ENCODE measurements at places on chromosomes 1 and 21.
A peak's percentile ranks its signal among the peaks of the same experiment; 100 is the strongest.

DNA sequence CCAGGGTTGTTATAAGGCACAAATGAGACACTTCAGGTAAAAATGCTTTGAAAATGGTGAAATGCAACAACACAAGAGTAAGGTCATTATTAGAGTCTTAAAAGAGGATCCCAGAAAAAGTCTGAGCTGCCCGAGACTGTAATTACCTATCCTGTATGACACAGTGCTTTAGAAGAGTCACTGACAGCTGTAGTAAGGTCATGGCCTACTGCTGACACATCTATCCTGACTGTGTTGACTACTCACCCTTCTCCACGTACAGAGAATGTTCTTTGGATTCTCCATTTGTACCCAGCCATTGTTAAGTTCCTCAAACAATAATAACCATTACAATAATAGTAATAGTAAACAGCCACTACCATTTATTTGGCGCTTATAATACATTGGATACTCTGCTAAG, 104.4 kb downstream of the CACHD1 start:
- DNase-seq, result no peak

DNA sequence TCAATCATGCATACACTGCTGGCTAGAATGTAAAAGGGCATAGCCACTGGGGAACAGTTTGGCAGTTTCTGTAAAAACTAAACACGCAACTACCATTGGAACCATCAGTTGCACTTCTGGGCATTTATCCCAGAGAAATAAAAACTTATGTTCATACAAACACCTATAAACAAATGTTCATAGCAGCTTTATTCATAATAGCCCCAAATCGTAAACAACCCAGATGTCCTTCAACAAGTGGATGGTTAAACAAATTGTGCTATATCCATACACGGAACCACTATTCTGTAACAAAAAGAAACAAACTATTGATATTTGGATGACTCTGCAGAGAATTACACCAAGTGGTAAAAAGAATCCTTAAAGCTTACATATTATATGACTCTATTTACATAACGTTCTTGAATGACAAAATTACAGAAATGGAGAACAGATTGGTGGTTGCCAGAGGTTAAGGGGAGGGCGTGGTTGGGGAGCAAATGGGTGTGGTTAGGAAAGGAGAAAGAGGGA, 22.8 kb downstream of the LACTBL1 start:
- no peak for DNase-seq

DNA sequence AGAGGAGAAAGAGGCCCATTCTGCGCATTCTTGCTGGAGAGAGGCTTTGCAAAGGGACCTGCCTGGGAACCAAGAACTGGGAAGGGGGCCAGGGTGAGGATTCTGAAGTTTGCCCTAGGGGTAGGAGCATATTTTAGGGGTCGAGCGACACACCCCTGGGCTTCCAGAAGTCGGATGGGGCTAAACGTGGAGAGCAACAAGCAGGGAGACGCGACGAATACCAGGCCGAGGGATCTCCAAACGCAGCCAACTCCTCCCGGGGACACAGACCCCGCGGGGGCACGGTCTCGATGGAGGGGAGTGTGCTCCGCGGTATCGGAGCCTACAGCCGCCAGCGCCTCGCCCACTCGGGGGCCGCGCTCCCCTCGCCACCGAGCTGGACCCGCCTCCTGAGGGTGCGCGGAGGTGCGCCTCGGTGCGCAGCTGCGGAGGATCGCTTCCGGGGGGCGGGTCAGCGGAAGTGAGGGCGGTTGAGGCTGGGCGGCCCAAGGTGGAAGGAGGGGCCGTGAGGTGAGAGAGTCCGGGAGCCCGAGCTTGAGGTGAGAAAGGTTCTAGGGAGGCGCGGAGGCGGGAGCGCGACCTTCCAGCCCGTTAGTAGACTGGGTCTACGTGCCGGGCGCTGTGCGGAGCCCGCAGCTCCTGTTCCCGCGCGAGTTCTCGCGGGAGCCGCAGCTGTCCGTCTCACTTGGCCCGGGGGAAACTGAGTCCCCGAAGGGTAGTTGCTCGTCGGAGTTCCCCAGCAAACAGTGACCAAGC, at the start of gene MTFR1L:
Gene MTFR1L, plus strand, starts transcription at position 464 of the 756 bp plus-strand sequence. CDS start 3,151 bp downstream, outside the sequence.
- DNase-seq, result peak; percentile 68

DNA sequence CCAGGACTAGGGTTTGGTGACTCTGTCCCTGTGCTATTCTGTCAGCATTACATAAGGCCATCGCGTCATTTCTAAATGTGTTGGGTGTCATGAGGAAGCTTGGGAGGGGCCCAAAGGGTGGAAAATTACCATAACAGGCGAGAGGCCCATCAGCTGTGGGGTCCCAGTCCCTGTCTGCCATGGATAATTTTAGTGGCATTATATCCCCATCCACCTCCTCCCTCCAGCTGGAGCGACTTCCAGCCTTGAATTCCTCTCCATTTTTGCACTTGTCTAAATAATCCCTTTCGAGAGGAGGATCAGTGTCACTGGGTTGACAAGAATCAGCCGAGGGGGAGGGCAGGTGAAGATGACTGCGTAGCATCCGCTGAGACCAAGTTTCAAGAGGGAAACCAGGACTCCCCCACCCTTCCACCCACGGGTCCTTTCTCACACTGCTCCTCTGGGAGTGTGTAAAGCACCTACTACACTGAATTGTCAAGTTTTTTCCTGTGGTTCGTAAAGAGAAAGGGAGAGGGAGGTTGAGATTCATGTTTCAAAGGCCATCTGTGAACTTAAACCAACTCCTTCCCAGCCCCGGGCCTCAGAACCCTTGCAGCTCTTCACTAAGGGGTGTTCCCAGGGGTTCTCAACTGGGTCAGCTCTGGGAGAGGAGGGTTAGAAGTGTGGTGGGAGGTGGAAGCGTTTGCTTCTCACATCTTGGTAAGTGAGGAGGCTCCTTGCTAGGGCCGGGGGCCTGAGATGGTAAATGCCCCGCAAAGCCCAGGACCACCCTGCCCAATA, 29.2 kb downstream of the VASH2 start:
- no peak for DNase-seq

DNA sequence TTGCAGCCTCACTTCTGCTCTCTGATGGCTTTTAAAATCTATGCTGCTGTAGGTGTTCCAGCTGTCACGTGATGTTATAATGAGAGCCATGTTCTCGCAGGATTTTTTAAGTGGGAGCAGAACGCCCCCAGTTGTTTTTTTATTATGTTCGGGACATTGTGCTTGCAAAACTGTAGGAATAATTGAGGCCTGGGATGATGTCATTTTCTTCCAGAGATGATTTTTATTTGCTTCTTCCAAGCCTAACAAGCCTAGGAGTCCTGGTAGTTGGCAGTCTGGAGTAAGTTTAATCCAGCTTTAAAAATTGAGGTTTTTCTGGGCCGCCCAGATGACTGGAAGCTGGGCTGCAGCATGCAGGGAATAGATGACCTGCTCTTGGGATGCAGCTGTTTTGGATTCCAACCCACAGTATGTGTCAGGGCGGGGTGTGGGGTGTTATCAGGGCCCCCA, 34.6 kb upstream of the CHIT1 start:
- no peak for DNase-seq

- DNase-seq, result no peak
Measured at GRCh38 chr1:219555806-219556205, 57.1 kb downstream of the ZC3H11B start.

DNA sequence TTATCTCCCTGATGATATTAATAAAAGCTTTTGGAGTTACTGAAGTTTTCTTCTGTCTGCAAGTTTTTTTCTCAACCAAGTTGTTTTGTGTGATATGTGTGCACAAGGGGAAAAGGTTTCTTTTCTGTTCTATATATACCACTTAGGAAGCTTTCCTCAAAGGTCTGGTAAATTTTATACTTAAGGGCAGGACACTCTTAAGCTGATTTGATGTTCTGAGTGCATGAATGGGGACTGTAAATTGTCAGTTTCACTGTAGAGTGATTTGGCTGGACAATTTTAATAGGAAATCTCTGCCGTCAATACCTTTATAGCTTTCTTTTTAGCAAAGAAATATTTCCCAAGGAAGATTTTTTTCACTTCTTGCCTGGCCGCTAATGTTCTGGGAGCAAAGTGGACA, 354.7 kb downstream of the TGFB2 start:
- DNase-seq, result no peak

DNA sequence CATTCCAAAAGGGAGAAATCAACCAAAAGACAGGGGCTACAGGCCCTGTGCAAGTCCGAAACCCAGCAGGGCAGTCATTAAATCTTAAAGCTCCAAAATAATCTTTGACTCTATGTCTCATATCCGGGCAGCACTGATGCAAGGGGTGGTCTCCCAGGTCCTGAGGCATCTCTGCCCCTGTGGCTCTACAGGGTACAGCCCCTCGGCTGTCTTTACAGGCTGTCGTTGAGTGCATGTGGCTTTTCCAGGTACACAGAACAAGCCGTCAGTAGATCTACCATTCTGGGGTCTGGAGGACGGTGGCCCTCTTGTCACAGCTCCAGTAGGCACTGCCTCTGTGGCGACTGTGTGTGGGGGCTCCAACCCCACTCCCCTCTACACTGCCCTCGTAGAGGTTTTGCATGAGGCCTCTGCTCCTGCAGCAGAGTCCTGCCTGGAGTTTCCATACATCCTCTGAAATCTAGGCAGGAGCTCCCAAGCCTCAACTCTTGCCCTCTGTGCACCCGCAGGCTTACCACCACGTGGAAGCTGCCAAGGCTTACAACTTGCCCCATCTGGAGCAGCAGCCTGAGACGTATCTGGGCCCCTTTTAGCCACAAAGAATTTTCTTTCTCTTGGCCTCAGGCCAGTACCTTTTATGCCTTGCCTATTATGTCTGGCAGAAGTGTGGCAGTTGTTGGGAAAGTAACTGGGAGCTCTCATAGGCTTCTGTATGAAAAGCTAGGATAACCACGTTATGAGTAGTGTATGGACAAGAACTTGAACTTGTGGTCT, 52.5 kb downstream of the POU2F1 start:
- no peak for DNase-seq

DNA sequence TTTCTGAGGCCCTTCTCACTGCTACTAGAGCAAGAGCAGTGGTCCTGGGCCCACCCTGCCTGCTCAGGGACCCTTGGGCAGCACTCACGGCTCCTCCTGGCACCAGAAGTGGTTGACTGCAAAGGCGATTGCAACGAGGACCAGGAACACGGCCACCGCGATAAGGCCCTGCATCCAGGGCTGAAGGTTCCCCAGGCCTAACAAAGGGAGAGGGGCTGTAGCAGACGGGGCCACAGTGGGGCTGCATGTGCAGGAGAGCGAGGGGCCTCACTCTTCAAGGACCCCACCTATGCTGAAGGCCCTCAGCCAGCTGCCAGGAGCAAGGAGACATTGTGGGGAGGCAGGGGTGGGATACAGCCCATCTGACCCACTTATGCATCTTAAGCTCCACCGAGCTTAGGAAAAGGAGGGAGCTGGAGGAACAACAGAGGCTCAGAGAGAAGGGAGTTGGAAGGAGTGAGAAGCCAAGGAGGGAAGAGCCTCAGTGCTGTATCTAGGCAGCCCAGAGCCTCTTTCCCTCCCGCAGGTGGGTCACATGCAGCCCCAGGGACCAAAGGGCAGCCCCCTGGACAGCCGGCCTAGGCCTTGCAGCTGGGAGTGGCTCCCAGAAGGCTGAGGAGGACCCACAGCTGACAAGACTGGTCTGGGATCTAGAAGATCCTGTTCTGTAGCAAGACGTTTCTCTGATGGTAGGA, 2.5 kb downstream of the PDZK1IP1 start:
- no peak for DNase-seq

DNA sequence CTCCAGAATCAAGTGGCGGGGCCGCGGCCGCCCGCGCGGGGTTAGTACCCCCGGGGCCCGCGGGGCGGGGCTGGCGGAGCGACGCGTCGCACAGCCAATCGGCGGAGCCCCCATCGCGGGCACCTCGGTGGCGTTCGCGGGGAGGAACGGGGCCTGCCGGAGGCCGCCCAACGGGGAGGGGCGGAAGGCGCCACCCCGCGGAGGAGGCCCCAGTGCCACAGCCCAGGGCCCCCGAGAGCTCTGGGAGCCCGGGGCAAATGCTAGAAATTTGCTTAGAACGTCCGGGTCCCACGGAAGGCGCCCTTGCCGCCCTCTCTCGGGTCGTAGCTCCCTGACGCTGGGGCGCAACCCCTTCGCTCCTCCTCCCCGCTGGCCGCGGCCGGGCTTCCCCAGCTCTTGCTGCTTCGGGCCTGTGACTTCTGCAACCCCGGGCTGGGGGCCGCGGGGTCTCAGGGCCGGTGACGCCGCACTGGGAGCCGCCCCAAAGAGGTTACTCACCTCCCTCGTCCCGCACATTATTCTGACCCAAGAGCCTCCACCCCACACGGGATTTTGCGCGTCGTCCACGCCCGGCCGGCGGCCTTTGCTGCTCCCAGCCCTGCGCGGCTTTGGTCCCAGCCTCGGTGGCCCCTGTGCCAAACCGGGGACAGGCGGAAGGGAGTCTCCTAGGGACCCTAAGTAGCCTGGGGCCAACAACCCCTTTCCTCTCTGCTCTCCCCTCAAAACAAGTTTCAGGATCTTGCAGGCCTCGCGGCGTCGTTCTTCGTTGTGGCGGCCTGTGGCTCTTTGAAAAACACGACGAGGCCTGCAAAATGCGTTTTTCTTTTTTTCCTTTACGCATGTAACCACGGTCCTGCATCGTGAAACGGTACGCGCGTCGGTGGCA, at the start of gene RUNX3:
Gene RUNX3, minus strand, starts transcription at position 17 of the 886 bp plus-strand sequence. CDS start 408 bp downstream, outside the sequence.
- DNase-seq, result no peak

- no peak for DNase-seq
Measured at GRCh38 chr1:188888386-188888785, 1589.3 kb downstream of the BRINP3 start.

DNA sequence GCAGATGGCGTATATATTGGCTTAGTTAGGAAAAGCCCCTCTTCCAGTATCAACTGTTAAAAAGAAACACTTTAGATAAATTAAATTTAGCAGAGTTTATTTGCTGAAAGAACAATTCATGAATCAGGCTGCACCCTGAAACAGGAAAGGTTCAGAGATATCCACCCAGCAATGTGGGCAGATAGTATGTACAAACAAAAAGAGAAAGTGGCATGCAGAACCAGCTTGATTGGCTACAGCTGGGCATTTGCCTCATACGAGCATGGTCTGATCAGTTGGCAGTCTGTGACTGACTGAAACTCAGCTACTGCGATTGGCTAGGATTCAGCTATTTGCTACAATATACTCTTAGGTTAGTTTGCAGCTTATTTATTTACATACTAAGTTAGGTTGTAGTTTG, 98.2 kb downstream of the ZC3H11B start:
- DNase-seq, result no peak

- DNase-seq, result no peak
Measured at GRCh38 chr1:3745071-3745470, 7.2 kb upstream of the CCDC27 start.

GRCh38 chr1:31798433-31799195, 17.2 kb downstream of the SPOCD1 start:
- DNase-seq, result no peak

DNA sequence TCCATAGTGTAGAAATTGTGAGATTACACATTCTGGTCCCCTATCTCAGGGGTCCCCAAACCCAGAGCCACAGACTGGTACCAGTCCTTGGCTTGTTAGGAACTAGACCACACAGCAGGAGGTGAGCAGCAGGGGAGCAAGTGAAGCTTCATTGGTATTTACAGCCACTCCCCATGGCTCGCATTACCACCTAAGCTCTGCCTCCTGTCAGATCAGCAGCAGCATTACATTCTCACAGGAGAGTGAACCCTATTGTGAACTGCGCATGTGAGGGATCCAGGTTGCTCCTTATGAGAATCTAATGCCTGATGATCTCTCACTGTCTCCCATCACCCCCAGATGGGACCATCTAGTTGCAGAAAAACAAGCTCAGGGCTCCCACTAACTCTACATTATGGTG, 229.7 kb upstream of the IRF2BP2 start:
- DNase-seq, result no peak

All from nucleus accumbens (tissue), 56 donors.